ENCODE measurements at places on chromosomes 6 and 20.

- no peak for DNase-seq
Observed at GRCh38 chr20:22389836-22390542, 194.4 kb downstream of the FOXA2 start.

DNA sequence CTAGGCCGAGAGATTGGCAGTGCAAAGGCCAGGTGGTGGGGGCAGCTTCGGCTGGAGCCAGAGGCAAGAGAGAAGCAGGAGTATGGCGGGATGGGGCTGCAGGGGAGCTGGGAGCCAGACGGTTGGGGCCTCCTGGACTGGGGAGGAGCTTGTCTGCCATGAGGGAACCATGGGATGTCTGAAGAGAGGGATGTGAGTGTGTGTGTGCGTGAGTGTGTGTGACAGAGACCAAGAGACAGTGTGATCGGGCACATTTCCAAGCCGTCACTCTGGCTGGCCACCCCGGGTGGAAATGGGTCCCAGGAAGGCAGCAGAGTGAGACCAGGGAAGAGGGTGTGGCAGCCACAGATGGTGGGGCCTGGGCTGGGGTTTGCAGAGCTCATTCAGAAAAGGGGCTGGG, 13.8 kb downstream of the PHACTR3 start:
- DNase-seq, result no peak

GRCh38 chr20:3783511-3784195, 2.4 kb upstream of the SPEF1 start:
- no peak for DNase-seq

DNA sequence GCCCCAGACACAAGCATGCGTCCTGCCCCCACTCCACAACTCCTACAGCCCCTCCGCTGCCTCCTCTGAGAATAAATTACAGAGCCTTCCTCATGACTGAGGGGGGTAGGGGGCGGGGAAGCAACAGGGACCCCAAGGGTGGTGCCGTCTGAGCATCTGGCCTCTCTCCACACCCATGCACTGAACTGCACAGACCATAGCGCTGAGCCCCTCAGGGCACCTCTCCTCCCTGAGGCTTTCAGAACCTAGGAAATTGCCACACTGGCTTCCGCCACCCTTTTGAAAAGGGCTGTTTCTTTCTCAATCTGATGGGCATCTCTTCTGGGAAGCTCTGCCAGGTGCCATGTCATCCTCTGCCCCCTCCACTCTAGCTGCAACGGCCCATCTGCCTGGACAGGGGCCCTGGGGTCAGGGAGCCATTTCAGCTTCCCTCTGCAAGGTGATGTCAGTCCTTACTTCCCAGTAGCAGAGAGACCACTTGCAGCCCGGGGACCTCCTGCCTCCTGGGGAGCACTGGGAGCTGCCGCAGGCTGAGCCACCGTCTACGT, 2.5 kb downstream of the CST7 start:
- no peak for DNase-seq

- DNase-seq, result no peak
Observed at GRCh38 chr20:61727761-61728160, 337.9 kb downstream of the TAF4 start.

DNA sequence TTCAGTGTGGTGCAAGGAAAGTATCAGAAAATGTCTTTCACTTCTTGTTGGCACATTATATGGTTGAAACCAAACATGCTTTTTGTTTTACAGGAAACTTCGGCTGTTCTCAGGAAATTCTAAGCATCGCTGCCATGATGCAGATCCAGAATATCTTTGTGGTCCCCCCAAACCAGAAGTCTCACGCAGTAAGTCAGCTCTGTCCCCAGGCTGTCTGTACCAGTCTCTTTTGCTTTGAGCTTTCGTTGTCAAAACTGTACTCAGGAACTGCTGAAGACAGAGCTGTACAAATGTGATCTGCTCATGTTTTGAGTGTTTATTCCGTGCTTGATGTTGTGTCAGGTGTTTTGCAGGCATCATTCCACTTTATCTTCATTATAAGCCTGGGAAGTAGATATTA, 59.6 kb downstream of the DHX35 start:
- DNase-seq, result no peak

GRCh38 chr20:31474097-31474436, 860 bp downstream of the DEFB124 start:
- no peak for DNase-seq

GRCh38 chr6:93571346-93571745, 152.0 kb upstream of the EPHA7 start:
- DNase-seq, result no peak

DNA sequence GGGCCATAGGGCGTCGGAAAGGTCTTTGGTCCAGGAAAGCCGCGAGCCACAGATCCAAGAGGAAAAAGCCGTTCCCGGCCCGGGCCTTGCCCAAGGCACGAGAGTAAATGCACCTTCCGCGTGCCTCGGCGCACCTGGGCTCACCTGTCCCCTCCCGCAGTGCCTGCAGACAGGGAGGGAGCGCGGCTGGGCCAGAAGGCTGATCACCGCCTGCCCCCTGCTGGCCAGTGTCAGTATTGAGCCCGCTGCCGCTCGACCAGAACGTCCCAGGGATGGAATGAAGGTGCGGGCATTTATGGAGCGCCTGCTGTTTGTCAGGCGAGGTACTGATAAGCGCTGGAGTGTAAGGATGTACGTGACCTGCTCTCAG, 679 bp upstream of the LPIN3 start:
- peak; percentile 58 for DNase-seq

DNA sequence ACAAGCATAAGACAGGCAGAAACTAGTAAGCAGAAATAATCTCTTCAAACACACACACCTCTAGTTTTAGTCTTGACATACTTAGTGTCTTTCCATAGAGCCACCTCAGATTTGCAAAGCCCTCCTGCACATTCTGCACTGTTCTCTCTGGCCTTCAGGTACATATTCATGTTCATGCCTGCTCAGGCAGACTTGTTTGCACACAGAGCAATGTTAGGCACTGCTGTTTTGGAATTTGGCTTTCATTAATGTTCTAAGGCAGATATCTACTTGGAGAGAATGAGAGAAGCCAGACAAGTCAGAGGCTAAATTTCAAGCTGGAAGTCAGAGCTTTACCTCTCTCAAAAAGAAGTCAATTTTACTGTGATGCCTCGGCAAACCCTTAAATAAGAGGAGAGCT, 21.3 kb upstream of the DST start:
- DNase-seq, result no peak

DNA sequence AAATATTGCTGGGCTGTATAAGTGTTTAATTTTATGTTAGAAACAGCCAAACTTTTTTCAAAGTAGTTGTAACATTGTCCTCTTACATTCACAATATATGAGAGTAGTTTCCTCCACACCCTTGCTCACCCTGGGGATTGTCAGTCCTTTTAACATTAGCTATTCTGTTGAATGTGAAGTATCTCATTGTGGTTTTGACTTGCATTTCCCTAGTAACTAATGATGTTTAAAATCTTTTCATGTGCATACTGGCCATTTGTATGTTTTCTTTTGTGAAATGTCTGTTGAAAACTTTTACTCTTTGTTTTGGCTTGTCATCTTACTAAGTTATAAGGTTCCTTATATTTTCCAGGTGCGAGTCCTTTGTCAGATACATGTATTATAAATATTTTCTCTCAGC, 32.9 kb downstream of the TRIM38 start:
- no peak for DNase-seq

- DNase-seq, result no peak
Observed at GRCh38 chr6:140319209-140319608, 944.8 kb upstream of the CITED2 start.
